ENCODE measurements at places on chromosomes 7 and 10.

DNA sequence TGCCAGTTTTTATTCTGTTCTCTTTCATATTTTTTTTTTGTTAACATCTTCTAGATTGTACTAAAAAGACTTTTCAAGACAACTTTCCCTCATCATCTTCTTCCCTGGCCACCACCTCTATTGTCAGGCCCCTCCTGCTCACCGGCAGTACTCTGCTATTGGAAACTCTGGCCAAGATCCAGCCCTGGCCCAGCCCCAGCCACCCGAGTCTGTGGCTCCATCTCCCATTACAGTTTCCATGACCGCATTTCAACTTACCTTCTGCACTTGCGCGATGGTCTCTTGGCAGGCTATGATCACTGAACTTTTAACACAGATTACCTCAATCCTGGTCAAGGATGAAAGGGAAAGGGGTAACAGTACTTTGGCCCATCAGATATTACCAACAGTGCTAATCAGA lies 137.7 kb upstream of the POM121L12 start:
- DNase-seq, result no peak

DNA sequence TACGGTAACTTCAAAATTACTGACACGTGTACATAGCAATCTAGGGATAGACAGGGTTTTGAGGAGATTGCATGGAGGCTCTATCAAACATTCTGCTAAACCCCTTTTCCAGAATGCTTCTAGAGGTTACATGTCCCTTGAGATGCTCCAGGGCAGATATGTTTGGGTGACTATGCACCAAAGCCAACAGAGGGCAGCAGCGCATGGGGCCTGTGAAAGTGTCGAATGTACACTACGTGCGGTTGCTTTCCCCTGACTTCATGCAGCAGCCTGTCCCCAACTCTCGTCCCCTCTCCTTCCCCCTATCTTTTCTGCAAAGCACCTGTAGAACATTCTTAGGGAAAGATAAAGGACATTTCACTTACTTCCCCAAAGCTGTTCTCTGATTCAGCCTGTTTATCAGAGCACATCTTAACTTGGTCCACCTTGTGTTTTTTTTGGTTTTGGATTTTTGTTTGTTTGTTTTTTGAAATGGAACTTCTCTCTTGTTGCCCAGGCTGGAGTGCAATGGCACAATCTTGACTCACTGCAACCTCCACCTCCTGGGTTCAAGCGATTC lies 90.2 kb downstream of the UBE3C start:
- no peak for DNase-seq

- DNase-seq, result no peak
Observed at GRCh38 chr7:30744075-30744417, 7.9 kb upstream of the INMT start.

GRCh38 chr10:83678850-83679249 lies 460.5 kb upstream of the GHITM start:
- no peak for DNase-seq

DNA sequence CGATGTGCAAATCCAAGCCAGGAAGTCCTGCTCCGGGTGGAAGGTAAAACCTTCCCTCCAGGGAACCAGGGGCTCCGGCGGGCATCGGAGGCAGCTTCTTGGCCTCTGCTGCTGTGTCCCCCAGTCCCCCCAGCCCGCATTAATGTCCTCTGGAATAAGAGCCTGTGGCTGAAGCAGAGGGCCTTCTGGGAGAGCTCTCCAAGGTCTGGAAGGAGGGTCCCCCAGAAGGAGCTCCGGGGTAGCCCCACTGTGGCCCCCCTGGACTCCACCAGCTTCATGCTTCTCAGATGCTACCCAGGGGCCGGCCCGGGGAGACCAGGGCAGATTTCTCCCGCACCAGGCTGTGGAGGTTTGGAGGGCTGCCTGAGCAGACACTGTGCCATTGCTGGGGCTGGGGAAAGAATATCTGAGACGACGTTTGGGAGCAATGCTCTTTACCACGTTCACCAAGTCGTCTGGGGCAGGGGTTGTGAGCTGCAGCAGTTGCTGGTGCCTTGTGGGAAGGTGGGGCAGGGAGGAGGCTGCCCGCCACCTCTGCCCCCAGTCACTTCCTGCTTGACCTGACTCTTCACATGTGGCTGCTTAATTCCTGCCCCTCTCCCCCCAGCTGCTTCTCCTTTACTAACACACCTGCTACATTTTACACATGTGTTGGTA lies 8.3 kb downstream of the ZNF853 start:
- DNase-seq, result no peak

GRCh38 chr7:44045226-44046014 lies 918 bp downstream of the DBNL start:
- DNase-seq, result no peak

Data from SHP77 (cell line).